ENCODE measurements at places on chromosomes 13 and 19.
A peak's percentile ranks its signal among the peaks of the same experiment; 100 is the strongest.

- no peak for DNase-seq
Observed at GRCh38 chr13:29505950-29506349, 89.5 kb downstream of the SLC7A1 start.

GRCh38 chr19:1961000-1961883 lies 20.3 kb downstream of the CSNK1G2 start:
- no peak for DNase-seq

DNA sequence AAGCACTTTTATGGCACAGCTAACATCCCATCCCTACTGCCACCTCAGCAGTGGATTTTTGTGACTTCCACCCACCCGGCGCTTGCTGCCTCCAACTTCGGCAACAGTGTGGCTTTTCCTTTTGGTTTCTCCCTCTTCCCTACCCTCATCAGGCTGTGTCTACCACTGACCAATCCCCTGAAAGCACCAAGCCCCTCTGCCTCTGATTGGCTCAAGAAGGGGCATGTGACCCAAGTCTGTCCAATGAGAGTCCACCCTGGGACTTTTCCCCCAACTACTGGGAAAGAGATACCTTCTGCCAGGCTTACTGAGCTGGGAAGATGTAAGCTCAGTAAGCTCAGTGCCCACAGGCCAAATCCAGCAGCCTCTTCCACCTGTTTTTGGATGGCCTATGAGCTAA lies 5.8 kb downstream of the SMIM7 start:
- DNase-seq, result no peak

GRCh38 chr19:52138983-52139251 lies 821 bp downstream of the ZNF616 start:
- no peak for DNase-seq

DNA sequence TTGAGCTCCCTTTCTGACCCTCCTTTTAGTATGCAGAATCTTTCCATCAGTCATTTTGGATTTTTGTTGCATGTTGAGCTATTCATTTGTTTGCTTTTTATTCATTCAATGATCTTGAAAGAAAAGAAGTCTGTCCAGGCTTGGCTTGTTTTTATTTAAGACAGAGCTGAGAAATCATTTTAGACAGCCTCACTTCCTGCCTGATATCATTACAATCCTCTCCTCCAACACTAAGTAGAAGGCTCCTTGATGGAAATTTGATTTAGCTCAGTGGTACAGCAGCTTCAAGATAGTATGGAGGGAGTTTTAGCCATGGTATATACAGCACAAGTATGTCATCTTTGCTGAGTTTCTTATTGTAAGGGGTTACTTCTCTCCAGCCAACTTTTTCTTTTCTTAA lies 28.4 kb downstream of the MBNL2 start:
- DNase-seq, result no peak

- no peak for DNase-seq
Observed at GRCh38 chr13:28586439-28587173, 72.3 kb upstream of the POMP start.

- no peak for DNase-seq
Observed at GRCh38 chr13:93260591-93260990, 34.0 kb downstream of the GPC6 start.

DNA sequence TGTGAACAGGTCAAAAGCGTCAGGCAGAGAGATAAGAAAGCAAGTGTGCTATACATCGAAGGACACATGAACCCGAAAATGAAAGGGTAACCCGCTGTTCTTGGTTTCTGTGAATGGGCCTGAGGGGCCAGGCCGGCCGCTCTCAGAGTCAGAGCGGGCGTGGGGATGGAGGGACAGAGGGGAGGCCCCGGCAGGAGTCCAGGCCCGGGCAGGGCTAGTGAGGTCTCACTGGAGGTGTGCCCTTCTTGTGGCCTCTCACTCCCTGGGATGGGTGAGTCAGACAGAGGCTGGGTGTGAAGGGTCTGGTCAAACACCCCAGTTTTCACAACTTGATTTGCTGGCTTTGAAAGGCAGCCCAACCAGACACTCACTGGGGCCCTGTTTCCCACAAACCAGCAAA lies 17.4 kb upstream of the NDUFS7 start:
- DNase-seq, result no peak

DNA sequence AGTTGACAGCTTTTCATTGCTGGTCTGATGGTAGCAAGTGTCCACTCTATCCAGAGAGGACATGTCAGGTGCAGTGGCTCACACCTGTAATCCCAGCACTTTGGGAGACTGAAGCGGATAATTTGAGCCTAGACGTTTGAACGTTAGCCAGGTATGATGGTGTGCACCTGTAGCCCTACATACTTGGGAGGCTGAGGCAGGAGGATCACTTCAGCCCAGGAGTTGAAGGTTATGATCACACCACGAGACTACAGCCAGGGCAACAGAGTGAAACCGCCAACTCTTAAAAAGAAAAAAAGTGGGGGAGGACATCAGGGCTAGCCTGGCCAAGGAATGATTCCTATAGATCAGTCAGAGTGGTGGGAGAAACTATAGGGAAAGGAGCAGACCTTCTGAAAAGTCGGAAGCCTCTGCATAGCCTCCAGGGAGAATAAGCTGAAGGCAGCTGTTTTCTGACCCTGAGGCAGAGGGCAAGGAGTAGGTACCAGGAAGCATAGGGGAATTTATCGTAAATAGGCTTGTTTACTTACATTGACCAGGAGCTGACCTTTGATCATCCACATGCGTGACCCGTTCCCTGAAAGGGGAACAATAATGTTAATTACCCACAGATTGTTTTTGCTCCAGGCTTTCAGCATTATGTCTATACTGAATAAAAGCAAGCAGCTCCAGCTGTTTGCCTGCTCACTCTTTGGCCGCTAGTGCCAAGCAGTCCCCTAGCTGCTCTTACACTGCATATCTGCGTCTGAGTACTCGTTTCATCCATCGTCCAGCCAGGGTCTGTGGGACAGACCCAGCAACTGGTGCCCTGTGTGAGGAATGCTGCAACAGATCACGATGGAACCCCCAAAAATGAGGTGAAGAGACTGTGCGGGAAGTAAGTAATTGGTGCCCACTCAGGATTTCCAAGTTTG lies 161.6 kb downstream of the RNF17 start:
- no peak for DNase-seq

DNA sequence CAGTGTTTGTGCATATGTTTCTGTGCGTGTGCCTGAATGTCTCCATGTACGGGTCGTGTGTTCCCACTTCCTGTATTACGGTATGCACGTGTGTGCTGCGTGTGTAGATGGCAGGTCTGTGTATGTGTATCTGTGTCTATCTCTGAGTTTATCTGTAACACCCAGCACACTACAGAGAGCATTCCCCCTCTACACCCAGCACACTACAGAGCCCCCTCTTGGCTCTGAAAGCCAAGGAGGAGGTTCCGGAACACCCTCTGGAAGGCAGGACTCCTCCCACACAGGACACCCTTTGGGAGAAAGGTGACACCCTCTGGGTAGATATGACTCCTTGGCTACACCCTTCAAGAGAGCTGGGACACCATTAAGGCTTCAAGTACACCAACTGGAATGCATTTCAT lies 2.1 kb upstream of the ERFL start:
- DNase-seq, result no peak

GRCh38 chr13:20514866-20515265 lies 10.8 kb downstream of the CRYL1 start:
- no peak for DNase-seq

DNA sequence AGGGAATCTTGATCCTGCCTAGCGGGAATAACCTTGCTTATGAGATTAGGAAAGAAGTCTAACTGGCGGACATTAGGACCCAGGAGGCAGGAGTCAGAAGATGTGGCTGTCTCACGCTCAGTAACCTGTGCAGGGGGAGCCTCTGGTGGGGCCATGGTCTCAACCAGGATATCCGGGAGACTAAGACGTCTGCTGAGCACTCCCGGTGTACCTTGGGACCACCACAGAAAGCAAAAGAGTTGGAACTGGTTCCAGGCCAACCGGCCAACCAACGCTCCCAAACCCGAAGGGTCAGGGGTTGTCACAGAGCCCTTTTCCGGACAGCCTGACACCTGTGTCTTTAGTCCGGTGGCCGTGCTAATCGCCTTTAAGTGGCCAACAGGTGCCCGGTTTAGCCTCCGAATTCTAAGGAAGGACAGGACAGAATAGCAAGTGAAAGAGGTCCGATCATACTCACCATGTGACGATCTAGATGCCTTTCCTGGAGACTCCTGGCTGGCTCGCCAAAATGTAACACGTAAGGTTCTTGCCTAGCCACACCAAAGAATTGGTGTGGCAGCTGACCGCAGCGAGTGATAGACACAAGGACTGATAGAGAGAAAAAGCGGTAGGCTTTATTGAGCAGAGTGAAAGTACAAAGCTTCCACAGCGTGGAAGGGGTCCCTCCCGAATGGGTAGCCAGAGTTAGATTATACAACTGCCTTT lies 103.9 kb upstream of the DIAPH3 start:
- DNase-seq, result no peak

DNA sequence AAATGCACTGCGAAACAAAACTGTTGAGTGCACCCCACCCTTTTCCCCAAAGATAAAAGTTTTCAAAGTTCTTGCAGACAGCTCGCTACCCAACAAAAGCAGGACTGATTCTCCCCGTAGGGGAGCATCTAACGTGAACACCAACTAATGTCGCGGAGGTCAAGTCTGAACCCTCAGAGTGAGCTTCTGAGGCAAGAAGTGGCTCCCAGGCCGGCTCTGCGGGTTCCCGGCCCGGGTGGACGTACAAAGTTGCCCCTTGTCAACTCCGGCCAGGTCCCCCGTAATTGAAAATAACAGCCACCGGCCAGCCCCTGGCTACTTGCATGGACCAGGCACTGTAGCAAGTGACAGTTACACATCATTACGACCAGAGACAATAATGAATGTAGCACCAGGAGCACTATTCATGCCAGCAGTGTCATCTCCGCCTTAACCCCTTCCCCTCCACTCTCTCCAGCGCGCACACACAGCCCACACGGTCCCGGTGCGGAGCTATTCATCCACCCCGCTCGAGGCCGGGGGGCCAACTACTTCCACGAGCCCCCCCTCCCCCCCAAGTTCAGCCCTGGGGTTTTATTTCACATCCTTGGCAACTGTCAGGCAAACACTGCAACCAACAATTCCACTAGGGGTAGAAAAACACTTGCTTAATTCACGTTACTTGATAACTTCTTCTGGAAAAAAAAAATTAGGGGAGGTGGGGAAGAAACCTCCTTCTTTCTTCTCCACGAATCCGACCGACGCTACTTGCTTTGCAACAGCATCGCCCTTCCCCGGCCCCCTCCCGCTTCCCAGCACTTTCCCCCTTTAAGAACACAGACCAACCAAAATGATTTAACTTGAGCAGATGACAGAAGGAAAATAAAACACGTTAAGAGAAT lies 1.2 kb downstream of the KLF12 start:
- peak; percentile 44 for DNase-seq

GRCh38 chr13:77298426-77298825 lies 28.5 kb downstream of the MYCBP2 start:
- no peak for DNase-seq

DNA sequence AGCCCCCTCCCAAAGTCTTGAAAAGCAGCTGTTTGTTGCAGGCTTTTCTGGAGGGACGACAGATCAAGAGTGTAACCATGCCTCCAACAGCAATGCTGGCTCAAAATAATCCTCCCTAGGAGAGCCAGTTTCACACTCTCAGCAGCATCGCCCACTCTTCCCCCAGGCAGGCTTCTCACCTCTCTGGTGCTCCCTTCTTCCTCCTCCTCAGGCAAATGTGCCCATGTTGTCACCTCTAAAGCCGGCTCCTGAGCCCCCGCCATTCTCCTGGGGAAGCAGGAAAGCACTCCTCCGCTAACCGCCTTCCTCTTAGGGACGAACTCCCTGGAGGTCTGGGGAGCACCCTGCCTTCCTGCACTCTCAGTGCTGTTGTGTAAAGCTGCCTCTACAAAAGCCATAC lies 98.9 kb upstream of the SGCG start:
- no peak for DNase-seq

GRCh38 chr13:71474936-71475335 lies 392.1 kb downstream of the DACH1 start:
- DNase-seq, result no peak

DNA sequence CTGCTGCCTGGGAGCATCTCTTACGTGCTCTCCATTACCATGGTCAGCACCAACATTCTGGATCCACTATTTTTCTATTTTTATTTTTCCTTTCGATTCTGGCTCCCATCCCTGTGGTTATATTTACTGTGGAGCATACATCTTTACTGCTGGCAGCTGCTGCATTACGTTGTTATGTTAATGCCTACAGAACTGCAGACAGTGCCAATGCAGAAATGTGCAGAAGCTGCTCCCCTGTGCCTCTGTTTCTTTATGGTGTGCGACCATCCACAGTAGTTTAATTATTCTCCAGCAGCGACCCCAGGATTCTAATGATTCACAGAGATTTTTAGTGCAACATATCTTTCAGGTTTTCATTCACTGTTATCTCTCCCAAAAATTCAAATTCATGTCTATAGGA lies 911.7 kb upstream of the SLITRK6 start:
- DNase-seq, result no peak

- peak; percentile 37 for DNase-seq
Observed at GRCh38 chr19:10111405-10111811, at the start of gene P2RY11. Gene P2RY11, plus strand, starts transcription at chr19:10111693. Its CDS starts 29 bp downstream, at chr19:10111722.

- DNase-seq, result no peak
Observed at GRCh38 chr19:14542711-14543328, 13.4 kb downstream of the TECR start.

GRCh38 chr19:22427547-22427946 lies 5.4 kb upstream of the ZNF98 start:
- DNase-seq, result no peak

- DNase-seq, result no peak
Observed at GRCh38 chr19:22327321-22327720, 41.1 kb downstream of the ZNF729 start.

DNA sequence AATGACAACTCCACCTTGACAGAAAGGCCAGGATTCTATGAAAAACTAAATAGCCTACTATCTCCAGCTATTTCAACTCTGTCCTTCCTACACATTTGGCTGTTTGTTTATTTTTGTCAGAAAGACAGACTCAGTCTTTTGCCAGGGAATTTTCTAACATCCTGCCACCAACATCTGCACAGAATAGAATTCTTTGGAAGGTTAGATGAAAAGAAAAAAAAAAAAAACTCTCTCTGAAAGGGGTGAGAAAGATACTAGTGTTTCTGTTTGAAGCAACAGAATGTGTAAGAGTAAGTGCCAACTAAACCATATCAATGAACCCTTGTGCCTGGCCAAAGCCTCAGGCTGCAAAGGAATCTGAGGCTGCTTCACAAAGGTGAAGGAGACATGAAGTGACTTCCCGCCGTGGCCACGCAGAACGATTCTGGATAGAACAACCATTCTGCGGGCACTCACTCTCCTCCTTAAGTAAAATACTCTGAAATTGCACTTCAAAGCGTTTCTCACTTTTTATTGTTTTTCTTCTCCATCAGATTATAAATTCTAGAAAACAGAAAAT lies 498.2 kb downstream of the IRS2 start:
- DNase-seq, result no peak

- DNase-seq, result no peak
Observed at GRCh38 chr13:42847891-42848663, 66.7 kb downstream of the FAM216B start.
